ENCODE measurements at places on chromosomes 1 and 21.

- peak; percentile 66 for DNase-seq
Observed at GRCh38 chr1:6148497-6149241, 31.5 kb downstream of the CHD5 start.

DNA sequence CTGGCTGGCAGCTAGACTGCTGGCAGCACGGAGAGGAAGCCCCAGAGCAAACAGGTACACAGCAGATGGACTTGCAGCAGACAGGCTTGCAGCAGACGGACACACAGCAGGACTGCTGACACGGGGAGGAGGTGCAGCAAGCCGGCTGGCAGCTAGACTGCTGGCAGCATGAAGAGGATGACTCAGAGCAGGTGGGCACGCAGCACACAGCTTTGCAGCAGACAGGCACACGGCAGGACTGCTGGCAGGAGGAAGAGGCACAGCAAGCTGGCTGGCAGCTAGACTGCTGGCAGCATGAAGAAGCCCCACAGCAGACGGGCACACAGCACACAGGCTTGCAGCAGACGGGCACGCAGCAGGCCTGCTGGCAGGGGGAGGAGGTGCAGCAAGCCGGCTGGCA is 498 bp downstream of the KRTAP10-2 start:
- DNase-seq: peak; percentile 6

DNA sequence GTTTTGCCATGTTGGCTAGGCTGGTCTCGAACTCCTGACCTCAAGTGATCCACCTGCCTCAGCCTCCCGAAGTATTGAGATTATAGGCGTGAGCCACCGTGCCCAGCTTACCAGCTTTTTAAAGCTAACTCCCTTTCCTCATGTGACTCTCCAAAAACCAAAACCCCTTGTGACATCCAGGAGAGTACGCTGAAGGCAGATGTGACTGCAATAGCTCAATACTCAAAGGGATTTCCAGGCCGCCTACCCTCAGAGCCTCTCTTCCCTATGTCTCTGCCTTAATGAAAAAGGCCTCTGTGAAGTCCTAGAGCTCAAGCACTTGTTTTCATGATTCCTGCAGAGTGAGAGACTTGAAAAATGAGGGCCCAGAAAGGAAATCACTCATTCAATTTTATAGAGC is 82.6 kb downstream of the TEX35 start:
- DNase-seq: no peak

DNA sequence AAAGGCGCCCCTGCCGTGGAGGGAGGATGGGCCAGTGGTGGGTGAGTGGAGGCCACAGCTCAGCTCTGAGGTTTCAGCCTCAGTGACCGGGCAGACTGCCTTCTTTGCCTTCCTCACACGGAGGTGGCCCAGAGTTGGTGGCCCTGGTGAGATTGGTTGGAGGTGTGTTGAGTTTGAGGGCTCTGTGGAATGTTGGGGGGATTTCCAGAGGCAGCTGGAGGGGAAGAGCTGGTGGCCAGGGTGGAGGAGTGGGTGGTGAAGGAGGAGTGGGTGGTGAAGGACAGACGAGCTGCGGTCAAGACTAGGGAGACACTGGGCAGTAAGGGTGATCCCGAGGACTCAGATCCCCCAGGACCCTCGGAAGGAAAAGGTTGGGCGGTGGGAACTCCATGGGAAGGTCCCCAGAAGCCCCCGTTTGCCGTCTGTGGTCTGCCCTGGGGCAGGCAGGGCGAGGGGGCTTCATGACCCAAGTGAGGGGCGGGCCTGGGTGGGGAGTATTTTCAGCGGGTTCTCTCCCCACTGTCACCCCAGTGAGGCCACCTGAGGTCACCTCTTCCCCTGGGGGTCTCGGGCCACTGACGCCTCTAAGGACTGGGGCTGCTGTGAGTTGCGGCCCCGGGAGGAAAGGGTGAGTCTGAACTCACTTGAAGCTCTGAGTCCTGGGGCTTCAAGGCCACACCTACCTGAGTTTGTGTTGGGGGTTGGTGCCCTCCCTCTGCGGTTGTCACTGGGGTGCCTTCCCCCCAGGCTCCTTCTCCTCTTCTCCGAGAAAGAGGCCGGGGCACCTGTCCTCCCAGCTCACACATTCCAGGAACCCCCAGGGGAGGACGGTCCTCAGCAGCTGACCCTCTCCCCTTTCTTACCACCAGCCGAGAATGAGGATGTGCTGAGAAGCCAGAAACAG is 22.7 kb upstream of the PIK3CD start:
- peak; percentile 71 for DNase-seq

- no peak for DNase-seq
Observed at GRCh38 chr1:31584869-31585735, 8.8 kb downstream of the TINAGL1 start.

DNA sequence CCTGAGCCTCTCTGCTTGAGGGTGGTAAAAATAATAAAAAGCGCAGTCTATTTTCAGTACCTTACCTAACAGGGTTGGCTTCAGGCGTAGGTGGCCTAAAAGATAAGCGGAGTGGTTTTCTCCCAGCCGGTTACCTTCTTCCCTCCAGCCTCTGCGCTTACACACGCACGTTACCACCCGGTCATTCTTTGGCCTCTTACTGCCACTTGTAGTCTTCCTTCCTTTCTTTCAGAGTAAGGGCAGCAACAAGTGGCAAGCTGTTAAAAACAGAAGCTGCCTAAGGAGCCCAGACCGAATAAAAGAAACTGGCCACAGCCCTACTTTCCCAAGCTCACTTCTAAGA is 35.4 kb downstream of the CLCA1 start:
- DNase-seq: no peak

DNA sequence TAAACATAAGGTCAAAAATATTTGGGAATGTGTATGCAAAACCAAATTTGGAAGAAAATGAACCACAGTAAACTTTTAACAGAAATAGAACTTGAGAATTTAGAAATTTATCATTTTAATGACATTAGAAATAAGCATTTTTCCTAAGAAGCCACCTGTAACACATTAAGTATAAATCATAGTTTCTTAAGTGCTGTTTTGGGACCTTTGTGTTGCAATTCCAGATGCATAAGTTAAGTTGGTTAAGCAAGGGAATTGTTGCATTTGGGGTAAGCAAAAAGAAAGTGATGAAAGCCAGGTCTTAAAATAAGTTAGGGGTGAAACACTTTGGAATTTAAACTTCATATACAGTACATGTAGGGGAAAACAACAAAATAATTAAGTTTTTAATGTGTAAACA is 49.8 kb downstream of the CDKN2C start:
- DNase-seq: no peak

DNA sequence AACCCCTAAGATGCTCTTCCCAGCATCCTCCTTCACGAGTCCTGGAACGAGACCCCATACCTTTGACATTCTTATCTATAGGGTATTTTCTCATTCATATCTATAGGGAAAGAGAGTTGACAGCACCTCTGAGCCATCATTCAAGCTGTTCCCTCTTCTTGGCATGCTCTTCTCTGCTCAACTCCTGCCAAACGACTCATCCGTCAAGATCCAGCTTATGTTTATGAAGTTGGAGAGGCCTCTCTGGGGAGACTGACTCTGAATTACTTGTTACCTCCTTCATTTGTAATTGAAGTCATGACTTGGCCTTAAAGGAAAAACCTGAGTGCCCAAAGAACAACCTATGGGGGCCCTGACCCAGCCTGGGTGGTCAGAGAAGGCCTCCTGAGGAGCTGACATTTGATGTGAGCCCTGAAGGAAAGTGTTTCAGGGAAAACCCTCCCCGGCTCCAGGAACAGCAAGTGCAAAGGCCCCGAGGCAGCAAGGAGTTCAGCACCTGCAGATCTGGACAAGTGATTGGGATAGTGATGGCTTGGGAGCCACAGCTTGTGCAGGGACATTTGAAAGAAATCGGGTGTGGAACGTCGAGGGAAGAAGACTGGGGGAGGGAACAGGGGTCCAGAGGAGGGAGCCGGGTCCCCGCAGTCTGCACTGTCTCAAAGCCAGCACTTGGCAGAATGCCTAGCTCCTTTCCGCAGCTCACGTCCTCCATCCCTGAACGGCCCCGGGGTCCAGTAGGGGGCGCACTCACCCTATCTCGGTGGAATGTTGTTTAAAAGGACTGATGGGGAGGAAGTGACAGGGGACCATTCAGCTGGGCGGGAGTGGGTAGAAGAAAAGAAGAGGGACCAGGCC is 14.0 kb upstream of the CDA start:
- DNase-seq: peak; percentile 55

DNA sequence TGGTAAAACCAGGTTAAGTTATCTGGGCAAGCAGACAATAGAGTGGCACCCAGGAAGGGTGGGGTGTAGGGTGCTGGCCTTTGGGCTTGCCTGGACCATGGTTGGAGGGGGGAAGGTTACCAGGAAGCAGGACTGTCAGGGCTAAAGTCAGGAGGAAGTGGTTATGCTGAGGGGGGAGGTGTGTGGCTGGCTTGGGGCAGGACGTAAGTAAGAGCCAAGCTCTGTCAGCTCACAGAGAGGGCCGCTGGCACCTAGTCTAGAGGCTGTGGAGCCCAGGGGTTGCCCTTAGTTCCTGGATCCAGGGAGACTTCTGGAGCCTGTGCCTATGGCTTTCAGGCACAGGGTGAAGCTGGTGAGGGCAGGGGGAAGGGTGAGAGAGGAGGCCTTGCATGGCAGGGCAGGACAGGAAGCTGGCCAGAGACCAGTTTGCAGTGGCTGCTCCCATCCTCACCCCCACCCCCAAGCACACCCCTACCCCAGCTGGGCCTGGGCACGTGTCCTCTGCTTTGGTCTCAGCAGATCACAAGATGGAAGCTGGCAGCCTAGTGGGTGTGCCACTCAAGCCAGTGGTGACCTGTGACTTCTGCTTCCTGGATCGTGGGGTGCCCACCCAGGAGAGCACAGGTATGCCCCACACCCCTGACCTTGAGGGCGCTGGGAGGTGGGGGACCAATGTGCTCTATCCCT is 20.5 kb upstream of the SMYD3 start:
- DNase-seq: no peak

GRCh38 chr1:197510691-197511378 is 242.8 kb downstream of the CRB1 start:
- DNase-seq: no peak

GRCh38 chr1:13583966-13584791 is 547 bp downstream of the PDPN start:
- no peak for DNase-seq

GRCh38 chr1:119294199-119294598 is 74.4 kb upstream of the HAO2 start:
- DNase-seq: no peak

GRCh38 chr1:18948048-18948912 is 8.2 kb downstream of the IFFO2 start:
- DNase-seq: peak; percentile 65

DNA sequence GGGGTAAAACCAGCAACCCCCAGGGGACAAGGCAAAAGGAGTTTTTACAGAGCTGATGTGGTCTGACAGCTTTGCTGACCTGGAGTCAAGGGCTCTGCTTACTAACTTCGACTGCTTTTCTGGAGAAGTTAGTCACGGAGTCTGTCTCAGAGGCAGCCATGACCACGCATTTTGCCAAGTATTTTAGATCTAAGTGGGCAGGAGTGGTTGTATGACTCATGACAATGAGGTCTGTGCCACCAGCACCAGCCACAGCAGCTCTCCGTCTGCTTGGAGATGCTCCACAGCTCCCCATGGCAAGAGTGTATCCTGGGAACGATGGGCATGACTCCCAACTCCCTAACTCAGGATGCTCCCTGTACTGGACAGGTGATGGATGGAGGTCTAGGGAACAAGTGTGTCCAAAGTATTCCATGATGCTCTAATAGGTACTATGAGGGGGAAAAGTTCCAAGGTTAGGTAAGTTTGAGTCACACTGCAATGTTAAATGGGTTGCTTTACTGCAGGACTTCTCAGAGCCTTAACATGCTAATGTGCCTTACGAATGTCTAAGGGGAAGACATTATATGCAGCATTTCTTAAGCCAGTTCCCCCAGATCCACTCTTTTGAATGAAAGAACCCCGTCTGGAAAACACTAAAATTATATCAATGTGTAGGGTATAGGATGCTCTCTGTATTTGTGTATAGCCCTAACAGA is 359.0 kb downstream of the HHAT start:
- no peak for DNase-seq

GRCh38 chr1:118786454-118787155 is 201.5 kb downstream of the TBX15 start:
- DNase-seq: no peak

GRCh38 chr21:42959728-42960127 is 14.6 kb upstream of the PKNOX1 start:
- DNase-seq: no peak

DNA sequence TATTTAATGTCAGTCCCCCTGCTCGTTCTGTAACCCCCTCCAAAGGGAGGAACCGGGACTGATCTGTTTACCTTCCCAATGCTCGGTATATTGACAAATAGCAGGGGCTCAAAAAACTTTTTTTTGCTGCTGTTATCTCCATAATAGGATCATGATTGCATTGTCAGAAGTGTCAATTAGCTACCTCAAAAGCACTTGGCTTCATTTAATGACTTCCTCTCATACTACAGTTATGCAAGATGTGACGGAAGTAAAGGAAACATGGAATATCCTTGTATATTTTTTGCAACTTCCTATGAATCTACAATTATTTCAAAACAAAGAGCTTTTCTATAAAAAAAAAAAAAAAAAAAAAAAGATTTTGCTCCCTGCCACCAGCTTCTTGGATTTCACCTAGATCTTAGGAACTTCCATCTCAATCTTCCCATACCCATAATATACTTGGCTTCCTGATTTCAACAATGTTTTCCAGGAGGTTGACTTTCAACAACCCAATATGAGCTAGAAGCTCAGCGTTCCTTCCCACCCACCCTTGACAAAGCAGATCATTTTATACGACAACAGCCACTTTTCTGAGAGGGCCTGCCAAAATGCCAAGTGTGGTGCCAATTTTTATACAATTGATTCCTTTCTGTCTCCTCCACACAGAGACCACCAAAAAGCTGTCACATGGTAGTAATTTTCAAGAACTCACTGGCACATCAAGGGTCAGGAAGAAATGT is 71.7 kb downstream of the SETD4 start:
- DNase-seq: no peak

GRCh38 chr1:46152016-46152415 is 19.6 kb upstream of the PIK3R3 start:
- no peak for DNase-seq

GRCh38 chr21:38807441-38807871 is 1.7 kb downstream of the ETS2 start:
- DNase-seq: no peak

GRCh38 chr21:41681939-41682718 is 84.7 kb downstream of the RIPK4 start:
- no peak for DNase-seq
